AG10803 (cell line): ENCODE measurements at places on chromosomes 16 and 17.

GRCh38 chr16:30009990-30010843 lies 610 bp downstream of the DOC2A start:
- DNase-seq: no peak

DNA sequence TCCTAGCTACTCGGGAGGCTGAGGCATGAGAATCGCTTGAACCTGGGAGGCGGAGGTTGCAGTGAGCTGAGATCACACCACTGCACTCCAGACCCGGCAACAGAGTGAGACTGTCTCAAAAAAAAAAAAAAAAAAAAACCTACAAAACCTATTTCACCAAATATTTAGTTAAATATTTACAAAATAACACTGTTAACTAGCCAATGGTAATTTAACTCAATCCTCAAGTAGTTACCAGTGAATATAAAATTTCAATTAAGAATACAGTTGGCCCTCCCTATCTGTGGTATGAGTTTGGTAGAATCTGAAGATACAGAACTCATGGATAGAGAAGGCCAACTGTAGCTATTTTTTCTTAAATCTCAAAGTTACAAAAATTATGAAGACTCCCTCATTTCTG lies 247.4 kb downstream of the SOX9 start:
- no peak for DNase-seq

- no peak for DNase-seq
These were observed 330.3 kb downstream of the SEC14L1 start for GRCh38 chr17:77470800-77471733.

- DNase-seq: no peak
These were observed 42.7 kb downstream of the XPO6 start for GRCh38 chr16:28168991-28169554.

DNA sequence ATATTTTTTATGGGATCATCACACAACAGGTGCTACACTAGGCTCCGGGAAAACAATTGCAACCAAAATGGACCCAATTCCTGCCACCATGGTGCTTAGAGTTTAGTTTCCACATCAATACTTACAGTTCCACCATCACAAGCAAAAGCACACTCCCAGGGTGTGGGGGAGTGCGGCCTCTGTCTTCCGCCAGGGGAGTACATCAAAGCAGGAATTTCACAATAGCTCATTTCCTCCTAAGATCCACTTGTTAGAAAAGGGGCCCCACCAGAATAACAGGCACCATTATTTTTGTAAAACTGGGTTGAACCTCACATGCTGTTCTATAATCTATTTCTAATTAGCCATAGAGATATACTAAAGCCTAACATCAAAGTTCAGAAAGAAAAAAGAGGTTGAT lies 44.3 kb upstream of the PSMD7 start:
- no peak for DNase-seq

- no peak for DNase-seq
These were observed 84.0 kb downstream of the NTN1 start for GRCh38 chr17:9105068-9105868.

DNA sequence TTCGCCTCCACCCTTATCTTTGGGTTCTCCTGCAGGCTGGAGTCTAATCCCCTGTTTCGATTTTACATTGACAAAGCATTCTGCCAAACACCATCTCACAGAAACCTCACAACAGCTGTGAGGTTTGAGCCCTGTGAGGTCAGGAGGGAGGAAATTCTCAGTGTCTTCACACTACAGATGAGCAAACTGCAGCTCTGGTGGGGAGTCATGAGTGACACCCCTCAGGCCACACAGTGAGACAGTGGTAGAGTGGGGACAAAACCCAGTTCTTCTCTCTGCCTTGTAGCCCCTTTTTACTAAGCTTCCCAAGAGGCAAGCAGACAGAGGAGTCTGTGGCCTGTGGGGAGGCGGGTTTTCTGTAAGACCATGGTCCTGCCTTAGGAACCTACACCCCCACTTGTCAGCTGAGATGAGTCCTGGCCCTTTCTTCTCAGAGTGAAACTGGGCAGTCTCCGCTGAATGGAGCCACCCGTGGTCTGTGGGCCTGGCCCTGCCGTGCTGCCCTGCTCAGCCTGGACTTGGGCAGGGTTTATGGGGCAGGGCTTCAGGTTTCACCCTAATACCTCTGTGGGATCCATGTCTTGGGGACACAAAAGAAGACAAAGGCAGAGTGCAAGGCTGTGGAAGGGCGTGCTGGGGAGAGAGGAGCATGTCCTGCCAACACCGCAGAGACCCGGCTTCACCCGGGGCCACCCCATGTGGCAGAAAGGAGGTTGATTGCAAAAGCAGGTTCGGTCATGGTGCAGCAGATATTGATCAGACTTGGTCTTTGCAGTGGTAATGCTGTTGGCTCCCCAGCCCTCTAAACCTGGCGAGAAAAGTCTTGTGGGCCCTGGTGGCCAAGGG lies 59.0 kb downstream of the ABR start:
- DNase-seq: no peak

DNA sequence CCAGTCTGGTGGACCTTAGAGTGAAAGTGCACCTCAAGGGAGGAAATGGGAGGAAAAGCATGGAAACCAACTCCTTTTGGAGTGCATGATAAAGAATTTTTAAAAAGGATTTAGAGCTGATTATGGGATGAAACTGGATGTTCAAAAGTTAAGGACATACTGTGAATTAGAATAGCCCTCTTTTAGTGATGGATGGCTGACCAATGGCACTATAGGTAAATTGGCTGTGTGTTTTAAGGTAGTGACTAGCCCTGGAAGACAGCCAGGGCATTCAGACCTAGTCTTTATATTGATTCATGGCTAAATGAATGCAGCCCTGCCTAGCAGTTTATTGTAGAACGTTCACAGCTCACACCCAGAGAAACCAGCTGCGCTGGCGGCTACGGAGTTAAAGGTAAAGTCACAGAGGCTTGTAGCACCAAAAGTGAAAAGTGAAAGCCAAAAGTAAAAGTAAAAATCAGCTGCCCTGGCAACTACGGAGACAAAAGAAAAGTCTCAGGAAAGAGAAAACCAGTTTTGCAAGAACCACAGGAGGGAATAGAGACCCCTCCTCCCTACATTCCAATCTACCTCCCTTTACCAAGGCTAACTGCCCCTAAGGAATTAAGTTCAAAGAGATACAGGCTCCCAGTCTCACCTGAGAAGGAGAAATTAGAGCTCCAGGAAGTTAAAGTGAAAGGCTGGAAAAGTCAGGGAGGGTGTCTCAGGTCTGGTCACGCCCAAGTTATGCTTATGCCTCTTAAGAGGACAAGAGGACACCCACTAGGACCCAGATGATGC lies 21.8 kb downstream of the ACSM1 start:
- DNase-seq: peak; percentile 5

GRCh38 chr16:54174750-54175149 lies 111.8 kb downstream of the IRX3 start:
- no peak for DNase-seq

GRCh38 chr17:75433218-75433783 lies 23.1 kb upstream of the TMEM94 start:
- DNase-seq: no peak

- no peak for DNase-seq
These were observed 439.8 kb upstream of the DYNLRB2 start for GRCh38 chr16:80100846-80101451.

DNA sequence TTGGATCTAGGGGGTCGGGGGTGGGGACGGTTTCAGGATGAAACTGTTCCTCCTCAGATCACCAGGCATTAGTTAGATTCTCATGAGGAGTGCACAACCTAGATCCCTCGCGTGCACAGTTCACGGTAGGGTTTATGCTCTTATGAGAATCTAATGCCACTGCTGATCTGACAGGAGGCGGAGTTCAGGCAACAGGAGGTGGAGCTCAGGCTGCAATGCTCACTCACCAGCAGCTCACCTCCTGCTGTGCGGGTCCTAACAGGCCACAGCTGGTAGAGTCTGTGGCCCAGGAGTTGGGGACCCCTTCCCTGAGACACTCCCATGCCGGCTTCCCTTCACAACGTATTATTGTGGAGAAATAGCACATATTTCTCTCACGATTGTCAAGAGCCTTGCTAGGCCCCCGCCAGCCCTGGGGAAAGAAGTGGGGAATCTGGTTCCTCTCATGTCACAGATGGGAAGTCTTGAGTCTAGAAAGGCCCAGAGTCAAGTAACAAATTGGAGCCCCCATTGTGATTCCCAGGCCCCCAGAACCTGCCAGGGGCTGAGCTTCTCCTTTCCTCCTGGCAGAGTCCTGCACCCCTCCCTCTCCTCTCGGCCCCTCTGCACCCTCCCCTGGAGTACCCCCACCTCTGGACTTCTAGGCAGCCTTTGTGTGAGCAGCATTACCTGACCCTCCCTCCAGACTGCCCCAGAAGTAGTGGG lies 6.1 kb upstream of the KRT14 start:
- no peak for DNase-seq

- DNase-seq: no peak
These were observed 12.3 kb downstream of the CDH1 start for GRCh38 chr16:68749432-68749831.

- DNase-seq: peak; percentile 29
These were observed 87.5 kb downstream of the RPTOR start for GRCh38 chr17:80632046-80632581.

- DNase-seq: peak; percentile 70
These were observed 22.4 kb downstream of the LSM12 start for GRCh38 chr17:44044071-44044470.

GRCh38 chr17:51610155-51610554 lies 349.8 kb downstream of the UTP18 start:
- DNase-seq: no peak

DNA sequence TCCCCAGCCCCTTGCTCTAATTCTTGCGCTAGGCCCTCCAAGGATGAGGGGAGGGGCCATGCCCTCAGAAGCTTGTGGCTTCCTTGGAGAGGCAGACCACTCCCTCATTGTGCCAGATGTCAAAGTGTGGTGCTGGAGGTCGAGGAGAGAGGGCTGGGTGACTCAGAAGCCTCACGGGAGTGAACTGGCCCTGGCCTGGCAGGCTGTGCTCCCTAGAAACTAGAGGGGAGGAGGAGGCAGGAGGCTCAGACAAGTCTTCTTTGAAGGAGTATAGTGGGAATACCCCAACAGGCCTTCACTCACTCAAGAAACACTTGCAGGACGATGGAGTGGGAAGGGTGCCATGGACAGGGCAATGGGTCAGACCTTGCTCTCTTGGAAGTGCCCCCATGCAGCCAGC lies 18.5 kb downstream of the ANKRD40 start:
- DNase-seq: peak; percentile 61

DNA sequence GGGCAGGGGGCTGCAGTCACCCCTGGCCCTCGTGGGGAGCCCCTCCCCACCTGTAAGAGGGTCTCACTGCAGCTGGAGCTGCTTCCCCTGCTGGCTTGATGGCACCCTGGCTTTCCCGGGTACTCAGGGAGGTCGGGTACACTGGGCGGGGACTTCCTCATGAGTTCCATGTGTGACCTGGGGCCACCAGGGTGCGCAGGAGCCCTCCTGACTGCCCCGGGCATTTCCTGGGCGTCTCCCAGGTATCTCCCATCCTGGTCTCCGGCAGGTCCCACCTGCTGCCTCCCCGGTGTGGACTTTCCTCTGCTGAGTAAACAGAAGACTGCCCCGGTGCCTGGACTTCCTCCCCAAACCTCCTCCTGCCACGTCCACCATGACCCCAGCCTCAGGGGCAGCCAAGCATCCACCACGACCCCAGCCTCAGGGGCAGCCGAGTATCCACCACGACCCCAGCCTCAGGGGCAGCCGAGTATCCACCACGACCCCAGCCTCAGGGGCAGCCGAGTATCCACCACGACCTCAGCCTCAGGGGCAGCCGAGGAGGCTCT lies 40.9 kb downstream of the CBFA2T3 start:
- DNase-seq: no peak

DNA sequence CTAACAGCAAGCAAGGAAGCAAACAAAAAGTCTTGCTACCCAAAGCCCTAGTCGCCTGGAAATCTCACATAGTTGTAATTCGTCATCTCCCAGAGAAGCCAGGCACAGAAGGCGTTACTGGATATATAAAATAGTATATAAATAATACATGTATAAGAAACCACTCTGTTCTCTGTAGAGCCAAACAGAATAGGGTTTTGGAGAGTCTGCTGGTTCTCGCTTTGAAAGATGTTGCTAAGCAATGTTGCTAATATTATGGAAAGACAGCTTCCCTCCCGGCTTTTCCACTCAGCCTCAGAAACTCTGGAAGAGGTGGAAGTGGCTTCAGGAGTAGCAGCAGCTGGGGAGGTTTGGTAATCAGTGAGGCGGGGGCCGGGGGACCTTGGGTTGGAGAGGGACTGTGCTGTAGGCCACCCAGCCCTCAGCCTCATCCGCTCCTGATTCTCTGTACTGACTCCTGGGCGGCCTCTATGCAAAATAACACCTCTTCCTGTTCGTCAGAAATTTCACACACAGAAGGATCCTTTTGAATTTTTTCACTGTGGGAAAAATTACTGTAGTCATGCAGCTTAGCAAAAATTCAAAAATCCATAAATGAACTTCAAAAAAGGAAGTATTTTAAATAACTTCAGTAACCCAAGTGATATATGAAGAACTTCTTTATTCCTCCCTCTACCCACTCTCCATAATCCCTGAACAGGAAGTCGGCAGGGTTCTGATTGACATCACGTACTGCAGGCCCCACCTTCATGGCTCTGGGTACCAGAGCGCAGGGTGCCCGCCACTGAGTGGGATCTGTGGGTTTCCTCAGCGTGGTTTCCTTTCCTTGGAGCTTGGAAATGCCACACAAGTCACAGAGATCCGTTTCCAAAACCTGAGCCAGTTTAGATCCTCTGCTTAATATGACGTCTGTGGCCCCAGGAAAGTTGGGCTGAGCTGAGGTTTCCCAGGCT lies 51.4 kb downstream of the RAP1GAP2 start:
- DNase-seq: no peak

DNA sequence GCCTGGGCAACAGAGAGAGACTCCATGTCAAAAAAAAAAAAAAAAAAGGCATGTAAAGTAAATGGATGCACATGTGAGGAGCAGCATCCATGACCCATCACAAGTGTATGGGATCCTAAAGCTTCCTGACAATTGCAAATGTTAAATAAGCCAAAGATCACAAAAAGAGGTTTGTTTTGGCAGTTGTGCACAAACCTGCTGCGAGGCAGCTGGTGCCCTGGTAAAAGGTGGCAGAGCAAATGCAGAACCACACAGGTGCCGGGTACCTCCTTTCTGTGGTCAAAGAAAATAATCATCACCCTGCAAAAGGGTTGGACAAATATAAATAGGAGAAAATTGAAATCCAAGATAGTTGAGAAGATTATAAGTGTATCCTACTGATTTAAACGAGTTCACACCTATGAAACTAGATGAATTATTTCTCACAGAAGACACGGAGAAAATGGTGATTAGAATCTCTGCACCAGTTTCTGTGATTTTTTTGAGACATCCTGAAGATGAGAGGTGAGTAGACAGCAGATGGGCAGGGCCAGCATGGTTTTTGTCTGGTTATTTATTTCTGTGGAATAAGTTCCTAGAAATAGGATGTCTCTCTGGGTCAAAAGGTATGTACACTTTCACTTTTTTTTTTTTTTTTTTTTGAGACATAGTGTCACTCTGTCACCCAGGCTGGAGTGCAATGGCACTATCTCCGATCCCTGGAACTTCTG lies 291.3 kb downstream of the CDH13 start:
- DNase-seq: no peak

- DNase-seq: no peak
These were observed 5.4 kb downstream of the DCAF7 start for GRCh38 chr17:63555500-63556156.

- no peak for DNase-seq
These were observed 1.8 kb downstream of the MAPT start for GRCh38 chr17:45895969-45896785.

- no peak for DNase-seq
These were observed 23.5 kb upstream of the BEAN1 start for GRCh38 chr16:66403531-66404145.
